ENCODE measurements at places on chromosomes 11 and 22.

DNA sequence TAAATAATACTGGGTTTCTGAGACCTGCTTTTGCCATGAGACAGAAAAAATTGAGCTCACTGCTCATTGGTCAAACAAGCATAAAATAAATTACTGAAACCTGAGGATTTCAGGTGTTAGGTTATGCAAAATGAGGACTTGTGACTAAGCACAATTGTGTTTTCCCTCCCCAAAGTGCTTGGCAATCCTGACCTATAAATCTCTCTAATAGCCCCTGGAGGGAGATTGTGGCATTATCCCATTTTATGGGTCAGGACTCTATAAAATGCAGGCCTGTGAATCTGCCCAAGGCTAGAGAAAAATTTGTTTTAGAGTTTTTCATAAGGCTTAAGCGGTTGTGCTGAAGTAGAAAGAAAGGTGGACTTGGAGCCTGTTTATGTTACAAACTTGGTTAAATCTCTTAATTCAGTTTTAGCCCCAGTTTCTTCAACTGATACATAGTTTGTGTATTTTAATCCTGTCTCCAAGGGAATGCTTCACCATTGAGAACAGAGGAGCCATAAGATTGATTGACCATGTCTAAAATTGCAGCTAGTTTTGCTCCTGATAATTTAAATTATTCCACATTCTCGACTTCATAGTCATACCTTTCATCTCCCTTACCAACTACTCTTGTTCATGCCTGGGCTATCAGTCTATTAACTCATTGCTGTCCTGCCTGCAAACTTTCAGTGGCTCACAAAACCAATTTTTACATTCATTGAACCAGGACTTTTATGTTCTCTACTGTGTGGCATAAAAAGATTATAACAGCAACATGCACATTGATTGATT, 63.6 kb upstream of the LRRC4C start:
- no peak for DNase-seq

DNA sequence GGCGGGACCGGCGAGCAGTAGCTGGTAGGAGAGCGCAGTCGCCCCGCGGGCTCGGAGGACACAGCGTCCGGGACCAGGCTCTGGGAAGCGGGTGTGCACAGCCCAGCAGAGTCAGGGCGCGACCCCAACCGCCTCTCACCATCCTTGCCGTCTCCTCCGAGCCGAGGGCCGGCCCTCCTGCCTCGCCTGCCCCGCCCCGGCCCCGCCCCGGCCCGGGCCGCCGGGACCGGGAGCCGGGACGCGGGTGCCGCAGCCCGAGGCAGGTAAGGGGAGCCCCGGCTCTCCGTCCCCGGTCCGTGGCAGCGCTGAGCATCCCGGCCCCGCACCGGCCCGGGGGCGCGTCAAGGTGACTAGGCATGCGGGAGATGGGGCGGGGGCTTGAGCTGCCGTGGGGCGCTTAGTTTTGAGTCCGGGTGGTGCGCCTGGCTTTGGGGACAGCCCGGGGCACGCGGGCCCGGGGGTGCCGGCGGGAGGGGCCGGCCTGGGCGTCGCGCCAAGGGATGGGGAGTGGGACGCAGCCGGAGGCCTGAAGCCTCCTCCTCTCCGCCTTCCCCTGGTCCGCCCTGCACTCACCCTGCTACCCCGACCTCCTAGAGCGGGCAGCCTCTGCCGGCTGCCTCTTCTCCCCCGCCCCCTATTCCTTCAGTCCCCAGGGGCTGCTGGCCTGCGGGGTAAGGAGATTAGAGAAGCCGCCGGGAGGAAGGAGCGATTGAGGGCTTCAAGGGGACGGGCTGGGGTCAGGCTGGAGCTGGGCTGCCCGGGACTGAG, at the start of gene ABCG4:
Gene ABCG4, plus strand, starts transcription at position 35 of the 768 bp plus-strand sequence. CDS start 914 bp downstream, outside the sequence.
- DNase-seq: no peak

- no peak for DNase-seq
Measured at GRCh38 chr11:126525702-126526101, 170.2 kb downstream of the ST3GAL4 start.

DNA sequence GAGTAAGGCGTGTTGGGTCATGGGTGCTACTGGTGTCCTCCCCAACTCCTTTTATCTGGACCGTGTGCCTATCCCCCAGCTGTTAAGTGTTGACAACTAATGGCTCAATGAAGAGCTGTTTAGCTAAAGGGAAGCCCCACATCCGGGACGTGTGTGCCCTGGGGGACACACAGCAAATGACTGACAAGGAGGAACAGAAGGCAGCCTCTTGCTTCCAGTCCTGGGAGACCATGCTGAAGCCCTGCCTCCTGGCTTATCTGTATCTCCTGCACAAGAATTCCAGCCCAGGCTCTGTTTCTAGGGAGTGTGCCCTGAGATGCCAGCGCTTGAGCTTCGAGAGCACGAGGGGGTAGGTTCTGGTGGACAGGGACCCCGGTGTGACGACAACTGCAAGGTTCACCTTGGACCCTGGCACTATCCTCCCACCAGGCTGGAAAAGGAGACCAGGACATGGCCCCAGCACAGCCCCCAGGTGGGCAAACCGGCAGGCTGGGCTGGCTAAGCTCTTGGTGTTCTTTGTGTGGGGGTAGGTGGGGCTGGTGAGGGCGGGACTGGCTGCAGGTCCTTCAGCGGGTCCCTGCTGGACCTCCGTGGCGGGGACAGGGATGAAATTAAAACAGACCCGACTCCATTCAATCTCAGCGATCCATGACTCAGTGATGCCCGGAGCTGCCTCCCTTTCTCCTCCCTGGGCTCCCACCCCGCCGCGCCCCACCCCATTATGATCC, 21.0 kb downstream of the ASCL2 start:
- DNase-seq: no peak

DNA sequence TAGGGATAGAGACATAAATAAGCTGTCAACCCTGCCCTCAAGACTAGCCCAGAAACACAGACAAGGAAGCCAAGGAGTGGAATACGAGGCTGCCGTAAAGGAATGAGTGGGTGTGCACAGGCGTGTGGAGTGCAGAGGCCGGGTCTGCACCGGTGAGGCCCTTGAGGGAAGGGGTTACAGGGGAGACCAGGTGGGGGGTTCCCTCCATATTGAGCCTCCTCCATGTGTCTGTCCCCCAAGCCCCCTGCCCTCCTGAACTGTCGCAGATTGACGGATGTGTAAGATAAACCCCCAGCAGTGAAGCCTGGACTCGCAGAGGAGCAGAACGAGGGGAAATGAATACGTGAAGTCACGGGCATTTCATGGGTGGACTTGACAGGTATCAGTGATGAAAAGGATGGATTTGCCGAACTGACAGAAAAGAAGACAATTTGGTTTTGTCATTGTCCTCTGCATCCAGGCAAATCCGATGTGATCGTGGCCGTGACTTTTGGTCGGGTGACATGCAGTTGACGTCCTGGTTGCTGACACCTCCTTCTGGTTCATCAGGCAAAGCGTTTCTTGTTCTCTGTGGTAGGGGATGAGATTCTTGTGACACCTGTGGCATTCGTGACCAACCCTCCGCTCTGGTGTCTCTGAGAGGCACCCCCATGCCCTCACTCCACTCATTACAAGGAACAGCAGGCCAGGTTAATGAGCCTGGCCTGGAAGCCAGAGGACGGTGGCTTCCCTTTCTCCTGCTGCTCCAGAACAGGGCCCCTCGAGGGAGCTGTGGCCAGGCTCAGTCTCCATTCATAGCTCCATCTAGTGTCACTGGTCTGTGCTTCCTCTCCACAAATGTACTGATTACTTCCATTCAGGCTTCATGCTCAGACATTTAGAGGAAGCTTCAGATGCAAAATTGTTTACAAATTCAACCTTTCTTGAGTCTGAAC, 223.1 kb upstream of the B3GAT1 start:
- DNase-seq: no peak

All from cortex of kidney (tissue), 1 donor.